Muscle of leg (tissue), 16 donors: ENCODE measurements at places on chromosomes 6 and 20. TPM values are rescaled to one million over a fixed set of nuclear protein-coding genes. Genes with fewer than 3 reads are reported as not detected.

TRIM31 gene
- not detected for total RNA-seq

DNA sequence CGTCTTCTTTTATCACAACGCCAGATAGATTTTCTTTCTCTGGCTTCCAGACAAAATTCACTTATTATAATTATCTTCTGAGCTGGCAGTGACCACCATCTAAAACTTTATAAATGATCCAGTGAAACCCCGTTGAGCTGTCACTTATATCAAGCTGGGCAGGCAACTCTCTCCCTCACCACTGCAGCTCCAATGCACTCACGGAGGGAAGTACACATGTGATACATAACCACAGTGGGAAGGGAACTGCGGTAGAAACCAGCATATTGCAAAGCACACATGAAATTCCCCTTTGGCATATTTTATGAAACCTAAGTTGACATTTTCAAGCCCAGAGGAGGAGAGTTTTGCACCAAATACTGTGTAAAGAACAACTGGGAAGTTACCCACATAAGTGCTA, 536.9 kb downstream of the HACE1 start:
- no peaks in the 10 kb centered on the region for H3K36me3 ChIP-seq
- peak; percentile 23 for DNase-seq
- no peak overlapping the region for H3K4me3 ChIP-seq
- no peaks in the 10 kb centered on the region for H3K4me1 ChIP-seq
- no peaks in the 10 kb centered on the region for H3K27me3 ChIP-seq

DNA sequence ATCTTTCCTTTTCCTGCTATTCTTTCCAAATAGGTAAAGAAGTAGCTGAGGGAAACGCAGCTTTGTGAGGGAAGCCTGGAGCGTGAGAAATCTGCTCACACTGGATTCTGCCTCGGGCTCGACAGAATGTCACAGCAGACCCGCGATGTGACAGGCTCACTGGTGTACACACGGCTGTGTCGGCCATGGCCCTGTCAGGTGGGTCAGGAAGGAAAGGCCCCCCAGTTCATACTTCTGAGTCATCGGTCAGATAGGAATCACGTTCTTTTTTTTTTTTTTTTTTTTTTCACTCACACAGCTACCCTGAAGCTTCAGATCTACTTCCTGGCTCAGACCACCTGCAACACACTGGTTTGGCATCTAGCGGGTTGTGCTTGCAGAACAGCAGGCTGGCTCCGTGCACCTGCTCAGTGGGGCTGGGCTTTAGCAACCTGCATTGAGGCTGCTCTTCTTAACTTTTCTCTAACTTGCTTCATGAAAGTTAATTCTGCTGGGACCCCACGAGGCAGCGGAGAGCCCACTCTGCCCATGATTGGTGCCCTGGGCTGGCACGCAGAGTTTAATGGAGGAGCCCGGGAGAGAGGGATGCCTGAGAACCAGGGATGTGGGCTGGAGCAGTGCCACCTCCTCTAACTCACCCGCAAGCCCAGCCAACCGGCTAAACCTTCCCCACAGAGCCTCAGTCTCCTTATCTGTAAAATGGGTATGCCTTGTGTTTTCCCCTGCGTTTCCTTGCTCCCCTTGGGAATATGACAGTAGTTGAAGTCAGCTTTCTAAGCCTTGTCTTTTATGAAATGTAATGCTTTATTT, 61.5 kb upstream of the FNDC1 start:
- peaks cover 4% of the 10 kb centered on the region for H3K27me3 ChIP-seq
- H3K4me1 ChIP-seq: peaks cover 14% of the 10 kb centered on the region
- DNase-seq: no peak
- no peak overlapping the region for H3K4me3 ChIP-seq

ZNF343 gene
- total RNA-seq: 11.2 TPM

GRCh38 chr6:111984081-111984480, 69.8 kb upstream of the CCN6 start:
- H3K27me3 ChIP-seq: no peaks in the 10 kb centered on the region
- H3K36me3 ChIP-seq: no peaks in the 10 kb centered on the region
- peaks cover 25% of the 10 kb centered on the region for H3K4me1 ChIP-seq
- H3K4me3 ChIP-seq: no peak overlapping the region
- no peak overlapping the region for H3K27ac ChIP-seq
- DNase-seq: no peak

DNA sequence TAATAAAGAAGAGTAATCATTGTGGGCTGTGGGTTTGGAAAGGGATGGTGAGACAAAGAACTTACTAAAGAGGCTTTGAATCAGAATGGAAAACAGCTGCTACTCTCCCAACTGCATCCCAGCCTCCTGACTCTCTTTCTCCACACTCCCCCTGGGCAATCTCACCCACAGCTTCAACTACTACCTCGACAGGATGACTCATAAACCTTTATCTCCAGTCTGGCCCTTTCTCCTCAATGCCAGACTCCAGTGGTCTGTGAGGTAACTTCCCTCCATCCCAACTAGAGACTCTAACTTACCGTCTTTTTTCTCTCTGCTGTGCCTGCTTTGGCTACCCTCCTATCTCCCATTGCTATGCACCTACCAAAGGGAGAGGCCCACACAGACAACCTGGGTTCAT, 135.3 kb upstream of the RREB1 start:
- H3K27ac ChIP-seq: no peak overlapping the region
- H3K4me3 ChIP-seq: no peak overlapping the region
- no peaks in the 10 kb centered on the region for H3K27me3 ChIP-seq
- no peaks in the 10 kb centered on the region for H3K36me3 ChIP-seq
- no peak for DNase-seq
